ENCODE measurements at places on chromosomes 2 and 18.

DNA sequence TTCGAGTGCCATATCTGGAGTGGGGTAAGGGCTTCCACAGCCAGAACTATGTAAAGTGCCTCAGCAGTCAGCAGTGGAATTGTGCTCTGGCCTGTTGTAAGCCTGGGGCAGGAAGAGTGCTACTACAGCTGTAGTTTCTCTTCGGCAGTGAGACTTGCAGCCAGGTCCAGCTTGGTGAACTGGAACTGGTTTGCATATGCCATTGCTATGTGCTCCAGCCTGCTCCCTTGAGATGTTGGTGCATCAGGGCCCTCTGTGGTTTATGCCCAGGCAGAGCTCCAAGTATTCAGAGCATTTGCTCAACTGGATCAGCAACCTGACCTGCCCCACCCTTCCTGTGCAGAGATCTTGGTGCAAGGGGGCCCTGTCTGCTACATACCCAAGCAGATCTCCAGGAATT, 47.8 kb downstream of the ZNF804A start:
- no peak for DNase-seq

DNA sequence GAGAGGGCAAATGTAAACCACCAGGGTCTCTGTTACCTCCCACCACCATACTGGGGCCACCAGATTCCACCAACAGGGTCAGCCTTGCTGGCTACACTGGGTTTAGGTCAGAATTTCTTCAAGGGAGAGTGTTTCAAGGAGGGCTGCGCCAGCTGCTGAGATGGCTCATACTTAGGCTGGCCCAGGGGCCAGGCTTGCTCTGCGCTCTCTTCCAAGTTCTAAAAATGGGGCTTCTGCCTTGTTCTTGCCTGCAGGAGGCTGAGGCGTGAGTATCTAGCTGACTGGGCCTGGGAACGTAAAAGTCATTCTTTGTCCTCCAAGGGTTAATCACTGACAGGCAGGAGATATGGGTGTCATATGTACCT, 28.1 kb downstream of the MRPL33 start:
- DNase-seq = no peak

- no peak for DNase-seq
Measured at GRCh38 chr2:178401994-178402437, 49.0 kb downstream of the PRKRA start.

DNA sequence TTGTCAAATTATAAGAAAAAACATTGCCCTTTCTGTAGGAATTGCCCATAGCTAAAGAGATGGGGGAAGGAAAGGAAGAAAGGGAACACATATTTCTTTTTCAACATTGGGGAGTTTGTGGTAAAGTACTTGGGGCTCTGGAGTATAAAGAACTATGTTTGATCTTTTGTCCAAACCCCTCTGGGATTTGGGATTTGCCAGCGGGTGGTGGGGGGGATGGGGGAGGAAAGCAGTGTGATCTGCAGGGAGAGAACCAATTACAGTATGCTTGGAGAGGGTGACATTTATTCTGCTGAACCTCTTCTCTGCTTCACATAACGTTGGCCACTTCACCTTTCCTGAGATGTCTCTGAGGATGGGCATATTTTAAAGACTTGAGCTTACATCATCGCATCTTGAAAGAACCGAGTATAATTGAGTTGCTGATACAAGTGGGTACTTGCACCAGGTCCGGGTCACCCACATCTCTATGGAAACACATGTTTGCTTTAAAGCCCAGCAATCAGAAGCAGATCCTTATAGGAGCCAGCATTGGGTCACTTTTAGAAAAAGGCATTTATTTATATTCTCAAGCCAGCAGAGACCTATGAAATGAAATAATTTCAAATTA, 73.1 kb downstream of the SPATS2L start:
- DNase-seq = no peak

DNA sequence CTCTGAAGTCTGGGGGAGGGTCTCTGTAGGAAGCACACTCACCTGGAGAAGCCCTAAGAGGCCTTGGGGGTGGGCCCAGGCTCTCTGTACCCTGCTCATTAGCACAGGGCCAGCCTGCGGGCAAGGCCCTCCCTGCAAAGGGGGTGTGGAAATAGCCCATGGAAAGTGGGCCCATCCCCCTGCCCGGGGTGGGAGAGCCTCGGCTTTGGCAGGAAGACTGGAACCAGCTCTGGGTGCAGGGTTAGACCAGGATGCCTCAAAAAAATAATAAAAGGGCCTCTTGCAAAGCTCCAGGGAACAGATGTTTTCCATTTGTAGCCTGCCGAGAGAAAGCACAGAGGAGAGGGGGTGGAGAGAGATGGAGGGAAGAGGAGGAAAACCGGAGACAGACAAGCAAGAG, 98.7 kb downstream of the STPG4 start:
- DNase-seq = no peak

DNA sequence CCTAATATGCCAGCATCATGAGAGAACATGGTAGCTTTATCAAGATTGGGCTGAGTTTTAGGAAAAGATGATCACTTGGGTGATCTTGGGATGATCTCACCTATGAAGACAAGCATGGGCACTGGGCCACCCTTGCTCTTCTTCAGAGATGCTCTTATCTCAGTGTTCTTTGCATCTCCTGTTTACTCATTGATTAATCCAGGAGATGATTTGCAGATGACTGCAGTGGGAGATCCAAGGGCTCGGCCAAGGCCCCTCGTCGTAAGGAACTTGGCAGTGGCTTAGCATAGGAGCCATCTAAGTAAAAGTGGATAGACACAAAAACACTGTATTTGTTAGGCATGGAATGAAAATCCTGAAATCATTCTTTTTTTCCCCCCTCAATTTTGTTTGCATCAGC, 228.4 kb downstream of the FHOD3 start:
- DNase-seq = no peak

Data from T-helper 2 cell treated with Interferon-gamma antibody and Interleukin-4, amounts not matched to agents 5 μg/mL and 100 μg/mL, for 36 hours (primary cell).